ENCODE measurements at places on chromosomes 16 and 17. TPM values are rescaled to one million over a fixed set of nuclear protein-coding genes. Genes with fewer than 3 reads are reported as not detected.

CTRL gene
- polyA plus RNA-seq: 5.4 TPM

SCN4A gene
- polyA plus RNA-seq: 0.46 TPM

POLDIP2 gene
- polyA plus RNA-seq: 72.8 TPM

C16orf92 gene
- polyA plus RNA-seq: not detected

INCA1 gene
- polyA plus RNA-seq: 4.0 TPM

TBX6 gene
- polyA plus RNA-seq: 1.6 TPM

- no peaks in the 10 kb centered on the region for H3K36me3 ChIP-seq
- no peaks in the 10 kb centered on the region for H3K4me1 ChIP-seq
- H3K27me3 ChIP-seq: no peaks in the 10 kb centered on the region
- no peak overlapping the region for H3K27ac ChIP-seq
Observed at GRCh38 chr16:63945806-63946205, 1176.1 kb downstream of the CDH11 start.

GRCh38 chr16:12024429-12024828, 47.9 kb downstream of the SNX29 start:
- H3K4me3 ChIP-seq: no peak overlapping the region
- H3K27ac ChIP-seq: no peak overlapping the region
- H3K4me1 ChIP-seq: no peaks in the 10 kb centered on the region
- H3K27me3 ChIP-seq: no peaks in the 10 kb centered on the region

DNA sequence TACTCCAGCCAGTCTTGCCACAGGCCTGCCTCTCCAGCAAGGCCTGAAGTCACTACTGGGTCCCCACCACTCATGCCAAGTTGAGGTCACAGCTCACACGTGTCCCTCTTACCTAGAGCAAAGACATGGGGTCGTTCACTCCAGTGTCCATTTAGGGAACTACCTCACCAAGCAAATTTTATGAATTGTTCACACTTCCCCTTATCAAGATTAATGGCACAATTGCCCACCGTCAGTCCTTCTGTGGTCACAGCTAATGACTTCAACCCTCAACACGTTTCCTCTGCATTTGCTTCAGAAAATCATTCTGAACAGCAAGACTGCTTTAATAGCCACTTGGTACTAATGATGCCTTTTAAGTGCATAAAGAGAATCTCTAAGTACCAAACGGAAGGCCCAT, 14.6 kb downstream of the IRX6 start:
- H3K4me3 ChIP-seq: no peak overlapping the region
- no peaks in the 10 kb centered on the region for H3K4me1 ChIP-seq
- H3K36me3 ChIP-seq: no peaks in the 10 kb centered on the region

- no peak overlapping the region for H3K4me3 ChIP-seq
- no peaks in the 10 kb centered on the region for H3K27me3 ChIP-seq
- no peak for DNase-seq
- H3K4me1 ChIP-seq: no peaks in the 10 kb centered on the region
Observed at GRCh38 chr16:86395477-86395876, 114.8 kb upstream of the FOXF1 start.

GRCh38 chr17:55278173-55278961, 13.6 kb downstream of the HLF start:
- no peaks in the 10 kb centered on the region for H3K4me1 ChIP-seq
- no peak for DNase-seq
- H3K27ac ChIP-seq: no peak overlapping the region

All from small intestine (tissue), 16 donors.